SW 1271 (cell line): ENCODE measurements at places on chromosomes 12 and 14.
A peak's percentile ranks its signal among the peaks of the same experiment; 100 is the strongest.

DNA sequence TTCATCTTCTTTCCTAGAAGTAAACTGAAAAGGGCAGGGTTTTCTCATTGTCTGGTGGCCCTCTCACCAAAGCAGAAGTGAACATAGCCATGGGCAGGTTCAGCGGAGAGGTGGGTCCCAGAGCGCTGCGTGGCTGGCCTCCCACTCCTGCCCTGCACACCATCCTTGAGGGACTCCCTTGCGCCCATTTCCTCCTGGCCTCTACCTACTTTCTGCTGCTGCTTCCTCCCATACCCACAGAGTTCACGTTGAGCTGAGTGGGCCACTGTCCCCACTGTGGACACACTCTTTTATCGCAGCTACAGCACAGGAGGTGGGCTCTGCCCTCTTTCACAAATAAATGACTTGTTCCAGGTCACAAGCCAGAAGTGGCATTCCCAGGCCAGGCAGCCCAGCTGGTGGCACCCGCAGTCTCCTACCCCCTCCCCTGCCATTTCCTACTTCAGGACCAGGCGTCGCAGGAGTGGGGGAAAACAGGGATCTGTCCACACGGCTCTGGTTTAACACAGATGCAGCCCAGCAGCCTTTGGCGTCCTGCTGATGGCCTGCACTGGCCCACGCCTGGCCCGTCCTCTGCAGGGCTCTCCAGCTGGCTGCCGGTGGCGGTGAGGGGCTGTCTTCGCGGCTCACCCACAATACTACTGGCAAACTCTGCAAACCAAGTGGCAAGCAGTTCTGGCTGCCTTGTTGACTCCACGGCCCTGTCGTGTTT is 4.9 kb downstream of the SIVA1 start:
- DNase-seq, result no peak

GRCh38 chr14:76298896-76299295 is 77.0 kb upstream of the ESRRB start:
- no peak for DNase-seq

DNA sequence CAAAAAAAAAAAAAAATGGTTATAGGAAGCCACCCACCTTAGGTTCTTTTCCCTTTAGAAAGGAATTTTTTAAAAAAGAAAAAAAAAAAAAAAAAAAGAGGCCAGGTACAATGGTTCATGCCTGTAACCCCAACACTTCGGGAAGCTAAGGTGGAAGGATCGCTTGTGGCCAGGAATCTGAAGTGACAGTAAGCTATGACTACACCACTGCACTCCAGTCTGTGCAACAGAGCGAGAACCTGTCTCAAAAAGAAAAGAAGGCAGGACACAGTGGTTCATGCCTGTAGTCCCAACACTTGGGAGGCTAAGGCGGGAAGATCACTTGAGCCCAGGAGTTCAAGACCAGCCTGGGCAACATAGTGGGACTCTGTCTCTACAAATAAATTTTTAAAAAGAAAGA is 36.0 kb downstream of the SPTLC2 start:
- DNase-seq, result no peak

GRCh38 chr14:42224053-42224888 is 617.6 kb downstream of the LRFN5 start:
- DNase-seq, result peak; percentile 58

GRCh38 chr12:63304887-63305316 is 153.9 kb upstream of the AVPR1A start:
- DNase-seq, result no peak

GRCh38 chr14:23613242-23614070 is 22.7 kb upstream of the DHRS2 start:
- no peak for DNase-seq

DNA sequence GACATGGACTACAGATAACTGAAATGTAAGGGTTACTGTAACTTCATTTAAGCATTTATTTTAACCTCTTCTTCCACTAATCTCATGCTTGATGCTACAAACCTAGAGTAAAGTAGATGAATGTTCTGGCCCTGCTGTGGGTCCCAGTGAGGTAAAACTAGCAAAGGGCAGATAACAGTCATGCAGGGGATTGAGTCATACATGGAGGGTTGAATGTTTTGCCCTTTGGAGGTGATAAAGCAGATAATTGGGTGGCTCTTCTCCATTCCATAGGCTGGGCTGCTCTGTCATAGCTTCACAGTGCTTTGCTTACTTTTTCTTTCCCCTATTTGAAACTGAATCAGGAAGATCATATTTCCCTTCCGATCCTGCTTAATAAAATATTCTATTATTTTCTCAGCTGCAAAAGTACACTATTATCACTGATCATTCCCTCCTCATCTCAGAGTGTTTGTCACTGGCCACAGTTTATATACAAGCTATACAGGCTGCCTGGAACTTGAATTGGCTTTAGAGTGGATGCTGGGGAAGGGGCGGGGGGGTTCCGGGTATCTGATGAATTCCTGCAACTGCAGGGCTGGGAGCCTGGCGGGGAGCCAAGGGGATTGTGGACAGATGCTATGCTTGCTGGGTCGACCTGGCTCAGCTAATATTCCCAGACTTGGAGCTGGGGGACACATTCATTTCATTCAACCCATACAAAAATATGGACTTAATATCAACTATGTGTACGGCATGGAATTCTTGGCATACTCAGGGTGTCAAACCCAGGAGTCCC is 235.1 kb downstream of the NRXN3 start:
- DNase-seq, result no peak

DNA sequence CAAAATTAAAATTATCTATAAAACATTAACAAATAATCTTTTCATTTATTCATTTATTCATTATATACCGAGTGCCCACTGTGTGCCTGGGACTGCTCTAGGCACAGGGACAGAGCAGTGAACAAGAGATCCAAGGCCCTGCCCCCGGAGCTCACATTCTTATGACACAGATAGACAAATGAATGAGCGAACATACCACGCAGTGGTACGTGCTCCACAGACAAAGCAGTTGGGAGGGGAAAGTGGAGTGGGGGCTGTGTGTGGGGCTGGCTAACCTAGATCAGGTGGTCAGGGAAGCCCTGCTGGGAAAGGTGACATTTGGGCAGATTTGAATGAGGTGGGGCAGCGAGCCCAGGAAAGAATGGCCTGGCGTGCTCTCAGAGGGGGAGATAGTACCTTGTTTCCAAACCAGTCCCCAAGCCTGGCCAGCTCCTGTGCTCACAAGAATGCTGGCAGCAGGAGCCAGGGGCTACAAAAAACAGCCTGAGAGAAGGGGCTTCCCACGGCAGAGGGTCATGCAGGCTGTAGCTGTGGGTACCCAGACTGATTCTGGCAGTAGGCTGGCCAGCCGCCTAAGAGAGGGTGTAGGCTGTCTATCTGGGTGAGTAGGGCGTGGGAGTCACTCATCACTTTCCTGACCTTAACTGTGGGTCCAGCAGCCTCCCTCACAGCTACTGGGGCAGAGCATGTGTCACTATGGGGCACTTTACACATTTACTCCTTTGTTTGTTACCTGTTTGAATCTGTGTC is 57.8 kb upstream of the ACTN1 start:
- DNase-seq, result no peak

GRCh38 chr14:87449016-87449415 is 544.0 kb downstream of the GALC start:
- DNase-seq, result no peak

DNA sequence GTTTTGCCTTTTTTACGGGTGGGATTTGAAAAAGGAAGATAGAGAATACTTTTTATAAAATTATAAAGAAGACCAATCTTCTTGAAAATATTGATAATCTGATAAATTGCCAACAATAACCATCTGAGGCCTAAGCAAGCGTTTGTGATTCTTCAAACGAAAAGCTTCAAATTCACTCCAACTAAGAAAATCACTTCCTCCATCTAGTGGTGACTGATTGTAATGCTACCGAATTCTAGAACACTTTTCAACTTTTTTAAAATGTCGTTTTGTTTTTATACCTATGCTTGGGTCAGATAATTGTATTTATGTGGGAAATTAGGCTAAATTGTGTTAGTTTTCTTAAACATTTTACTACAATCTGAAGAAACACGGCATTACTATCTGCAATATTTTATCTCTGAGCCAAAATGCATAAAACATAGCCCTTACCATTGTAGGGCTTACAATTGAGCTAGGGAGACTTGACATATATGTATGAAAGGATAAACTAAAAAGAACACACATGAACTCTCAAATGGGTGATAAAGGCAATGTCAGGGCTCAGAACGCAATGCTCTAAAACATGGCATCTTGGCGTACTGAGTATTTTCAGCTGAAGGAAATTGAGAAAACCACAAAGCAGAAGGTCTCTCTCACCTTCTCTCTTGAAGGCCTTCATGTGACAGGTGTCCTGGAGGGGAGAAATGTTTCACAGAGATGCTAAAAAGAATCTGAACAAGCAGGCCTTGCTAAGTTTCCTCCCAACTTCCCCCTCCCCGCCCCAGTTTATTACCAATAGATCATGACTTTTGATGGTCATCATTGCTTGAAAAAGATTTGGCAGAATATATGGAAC is 36.8 kb upstream of the G2E3 start:
- no peak for DNase-seq

- no peak for DNase-seq
These were observed 102.9 kb upstream of the ABCD2 start for GRCh38 chr12:39722504-39722903.

DNA sequence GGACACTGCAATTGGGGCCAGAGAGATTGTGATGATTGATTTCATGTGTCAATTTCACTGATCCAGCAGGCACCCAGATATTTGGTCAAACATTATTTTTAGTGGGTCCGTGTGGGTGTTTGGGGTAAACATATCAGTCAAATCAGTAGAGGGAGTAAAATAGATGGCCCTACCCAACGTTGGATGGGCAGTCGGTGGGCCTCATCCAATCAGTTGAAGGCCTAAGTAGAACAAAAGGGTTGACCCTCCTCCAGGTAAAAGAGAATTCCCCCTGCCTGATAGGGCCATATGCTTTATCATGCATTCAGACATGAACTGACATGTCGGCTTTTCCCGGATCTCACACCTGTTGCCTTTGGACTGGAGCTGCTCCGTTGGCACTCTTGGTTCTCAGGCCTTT is 195.1 kb upstream of the CAND1 start:
- no peak for DNase-seq

GRCh38 chr14:99745307-99745951 is 47.8 kb upstream of the EML1 start:
- DNase-seq, result no peak

DNA sequence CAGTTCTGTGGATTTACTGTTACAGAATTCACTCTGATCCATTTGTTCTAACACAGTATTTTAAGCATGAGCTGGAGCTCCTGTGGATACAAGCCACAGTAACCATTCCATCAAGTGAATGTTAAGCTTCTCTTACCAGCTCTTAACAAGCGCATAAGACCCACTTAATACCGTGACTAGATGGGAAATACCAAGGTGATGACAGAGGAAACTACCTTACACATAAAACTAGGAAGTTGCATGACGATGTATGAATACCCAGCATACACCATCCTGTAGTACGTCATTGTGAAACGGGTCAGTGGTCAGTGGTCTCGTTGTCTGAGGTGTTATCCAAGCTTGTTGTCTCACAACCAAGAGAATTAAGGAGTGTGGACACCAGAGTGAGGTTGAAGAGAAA is 2.0 kb upstream of the GALC start:
- no peak for DNase-seq

DNA sequence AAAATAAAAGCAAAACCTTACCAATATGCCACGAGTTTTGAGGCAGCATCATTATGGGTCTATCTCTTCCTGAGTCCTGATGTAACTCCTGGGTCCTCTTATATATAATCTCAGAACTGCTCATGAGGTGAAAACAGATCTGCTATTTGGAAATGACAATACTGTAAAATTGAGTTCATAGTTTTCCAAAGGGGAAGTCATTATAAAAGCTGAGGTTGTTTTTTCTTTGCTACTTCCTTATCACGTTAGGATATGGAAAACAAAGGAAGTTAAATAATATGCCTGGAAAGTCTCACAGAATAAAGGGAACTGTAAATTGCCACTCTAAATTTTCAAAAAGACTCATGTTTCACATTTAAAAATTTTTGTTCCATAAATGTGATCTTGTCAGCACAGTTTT is at the start of gene CD163L1:
TSS of gene CD163L1 (minus strand) at position 78 of the 400 bp plus-strand sequence. CDS start at position 52, 26 bp downstream.
- DNase-seq, result no peak

GRCh38 chr14:103892247-103892646 is 36.0 kb upstream of the TDRD9 start:
- no peak for DNase-seq

- peak; percentile 5 for DNase-seq
These were observed 527.7 kb downstream of the FUT8 start for GRCh38 chr14:65940056-65940735.

GRCh38 chr12:123118497-123118896 is 32.4 kb downstream of the PITPNM2 start:
- DNase-seq, result no peak

DNA sequence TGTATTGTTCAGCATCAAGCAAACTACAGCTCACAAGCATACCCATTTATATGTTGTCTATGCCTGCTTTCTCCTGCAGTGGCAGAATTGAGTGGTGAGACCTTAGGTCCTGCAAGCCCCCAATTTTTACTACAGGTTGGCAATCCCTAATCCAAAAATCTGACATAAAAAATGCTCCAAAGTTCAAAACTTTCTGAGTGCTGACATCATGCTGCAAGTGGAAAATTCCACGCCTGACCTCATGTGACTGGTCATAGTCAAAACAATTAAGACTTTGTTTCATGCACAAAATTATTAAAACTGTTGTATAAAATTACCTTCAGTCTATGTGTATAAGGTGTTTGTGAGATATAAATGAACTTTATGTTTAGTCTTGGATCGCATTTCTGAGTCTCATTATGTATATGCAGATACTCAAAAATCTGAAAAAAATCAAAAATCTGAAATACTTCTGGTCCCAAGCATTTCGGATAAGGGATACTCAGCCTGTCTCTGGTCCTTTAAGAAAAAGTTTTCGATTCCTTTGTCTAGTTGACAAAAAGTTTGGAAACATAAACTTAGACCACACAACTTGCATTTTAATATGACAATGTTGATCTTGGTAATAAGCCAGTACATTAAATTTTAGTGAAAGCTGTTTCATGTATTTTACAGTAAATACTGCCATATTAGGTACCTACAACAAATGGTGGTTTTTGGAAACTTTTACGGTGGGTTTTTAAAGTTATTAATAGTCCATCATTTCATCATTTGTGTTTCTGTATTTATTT is 81.5 kb downstream of the AEBP2 start:
- no peak for DNase-seq

GRCh38 chr14:92277031-92277430 is 45.9 kb upstream of the SLC24A4 start:
- no peak for DNase-seq

DNA sequence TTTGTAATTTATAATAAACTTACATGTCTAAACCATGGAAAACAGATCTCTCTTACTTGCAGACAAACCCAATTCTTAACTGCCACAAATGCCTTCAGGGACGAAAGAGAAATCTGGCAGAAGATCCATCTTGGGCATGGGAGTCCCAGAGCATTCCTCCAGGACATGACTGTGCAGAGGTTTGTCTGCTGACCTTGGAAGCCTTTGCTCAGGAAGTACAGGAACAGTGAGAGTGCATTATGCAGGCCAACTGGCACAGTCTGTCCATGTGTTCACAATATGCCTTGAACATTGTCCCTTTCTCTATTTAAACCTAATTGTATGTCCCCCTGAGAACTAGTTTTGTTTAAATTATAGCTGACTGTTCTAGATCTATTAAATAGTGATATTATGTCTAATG is 467.1 kb downstream of the ATP23 start:
- DNase-seq, result no peak

GRCh38 chr14:105414456-105415371 is 4.9 kb upstream of the MTA1 start:
- peak; percentile 36 for DNase-seq

- DNase-seq, result no peak
These were observed 238.8 kb upstream of the RGS6 start for GRCh38 chr14:71693381-71693780.
